ENCODE measurements at places on chromosomes 6 and 20.

DNA sequence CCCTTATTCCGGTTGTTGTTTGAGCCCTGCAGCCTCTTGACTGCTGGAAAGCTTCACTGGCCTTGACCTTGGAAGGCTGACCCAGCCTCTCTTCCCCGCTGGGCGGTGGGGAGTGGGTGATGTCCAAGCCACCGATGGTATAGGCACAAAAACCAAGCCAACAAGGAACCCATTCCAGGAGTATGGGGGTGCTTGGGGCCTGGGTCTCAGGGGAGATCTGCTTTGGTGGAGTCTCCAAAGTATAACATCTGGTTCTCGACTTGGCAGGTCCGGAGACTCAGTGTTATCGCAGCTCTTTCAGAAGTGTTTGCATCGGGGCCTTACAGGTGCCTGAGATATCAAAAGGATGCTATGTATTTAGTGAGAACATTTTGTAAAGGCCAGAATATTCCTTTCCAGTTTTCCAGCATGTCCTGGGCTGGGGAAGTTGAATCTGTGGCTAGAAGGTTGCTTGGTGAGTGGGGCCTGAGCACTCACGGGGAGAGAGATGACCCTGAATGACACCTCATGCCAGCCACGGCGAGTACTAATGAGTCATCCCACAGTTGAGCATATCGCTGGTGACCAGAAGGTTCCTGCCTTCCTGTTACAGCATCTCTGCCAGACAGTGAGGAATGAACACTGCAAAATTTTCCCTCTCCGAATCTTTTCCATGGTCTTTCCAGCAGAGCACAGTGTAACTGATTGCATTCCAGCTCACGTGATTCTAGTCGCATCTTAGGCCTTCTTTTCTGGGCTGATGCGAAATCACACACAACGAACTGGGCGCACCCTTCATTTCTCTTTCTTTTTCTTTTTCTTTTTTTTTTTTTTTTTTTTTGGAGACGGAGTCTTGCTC is 133.9 kb downstream of the ZDHHC14 start:
- DNase-seq: no peak

DNA sequence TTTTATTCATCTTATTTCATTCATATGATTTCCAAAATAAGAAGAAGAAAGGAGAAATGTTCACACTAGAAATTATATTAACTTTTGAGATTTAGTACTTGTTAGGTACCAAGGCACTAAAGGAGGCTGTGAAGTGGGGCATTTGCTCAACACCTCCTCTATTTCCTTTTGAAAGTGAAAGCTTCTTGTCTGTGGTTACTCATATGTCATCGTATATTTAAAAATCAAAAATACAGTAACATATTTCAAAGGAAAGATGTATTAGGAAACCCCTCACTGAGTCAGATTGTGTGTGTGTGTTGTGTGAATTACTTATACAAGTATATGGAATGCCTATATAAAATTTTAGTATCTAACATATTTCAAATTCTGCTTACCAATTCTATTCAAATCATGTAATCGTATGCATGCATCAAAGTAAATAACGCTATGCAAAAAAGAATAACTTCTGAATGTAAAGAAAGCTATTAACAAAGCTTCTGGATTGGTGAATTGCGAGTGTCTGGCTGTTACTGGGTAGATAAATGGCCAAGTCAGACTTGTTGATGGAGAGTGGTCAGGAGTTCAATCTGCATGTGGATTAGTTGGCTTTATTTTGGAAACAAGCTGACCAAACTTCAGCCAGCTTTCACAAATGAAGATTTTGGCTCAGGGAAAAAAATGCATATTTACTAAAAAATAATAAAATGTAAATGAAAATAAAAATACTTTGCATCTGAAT is 70.9 kb downstream of the PACRG start:
- no peak for DNase-seq

- no peak for DNase-seq
Measured at GRCh38 chr6:11798538-11798937, 19.9 kb upstream of the ADTRP start.

DNA sequence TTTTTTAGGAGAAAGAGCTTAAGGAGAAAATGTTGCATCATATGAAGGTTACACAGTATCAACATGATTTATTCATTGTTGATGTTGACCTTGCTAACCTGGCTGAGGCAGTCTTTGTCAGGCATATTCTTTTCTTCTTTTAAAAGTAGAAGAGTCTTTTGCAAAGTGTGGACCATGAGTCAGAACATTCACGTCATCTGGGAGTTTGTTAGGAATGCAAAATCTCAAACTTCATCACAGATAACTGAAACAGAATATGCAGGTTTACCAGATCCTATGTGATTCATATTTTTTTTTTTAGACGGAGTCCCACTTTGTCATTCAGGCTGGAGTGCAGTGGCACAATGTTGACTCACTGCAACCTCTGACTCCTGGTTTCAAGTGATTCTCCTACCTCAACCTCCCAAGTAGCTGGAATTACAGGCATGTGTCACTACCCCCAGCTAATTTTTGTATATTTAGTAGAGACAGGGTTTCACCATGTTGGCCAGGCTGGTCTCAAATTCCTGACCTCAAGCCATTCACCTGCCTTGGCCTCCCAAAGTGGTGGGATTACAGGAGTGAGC is 530.4 kb upstream of the BTBD3 start:
- no peak for DNase-seq

DNA sequence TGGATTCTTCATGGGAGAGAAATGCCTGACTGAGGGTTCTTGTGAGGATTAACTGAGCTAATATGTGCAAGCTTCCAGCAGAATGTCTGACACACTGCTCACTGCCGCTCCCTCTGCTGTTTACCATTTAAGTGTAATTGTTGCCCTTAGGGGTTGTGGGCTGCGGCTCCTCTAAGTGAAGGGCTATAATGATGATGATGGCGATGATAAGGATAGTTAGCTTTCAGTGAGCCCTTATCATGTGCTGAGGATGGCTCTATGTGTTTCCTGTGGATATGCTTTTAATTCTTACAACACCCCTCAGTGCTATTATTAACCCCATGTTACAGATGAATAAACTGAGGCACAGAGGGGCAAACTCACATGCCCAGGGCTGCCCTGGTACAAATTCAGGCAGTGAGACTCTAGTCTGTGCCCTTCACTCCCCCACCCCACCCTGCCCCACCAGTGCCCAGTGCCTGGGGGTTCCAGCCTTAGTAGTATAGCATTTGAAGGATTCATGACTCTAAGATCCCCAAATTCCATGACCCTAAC is 33.4 kb downstream of the TGM2 start:
- no peak for DNase-seq

DNA sequence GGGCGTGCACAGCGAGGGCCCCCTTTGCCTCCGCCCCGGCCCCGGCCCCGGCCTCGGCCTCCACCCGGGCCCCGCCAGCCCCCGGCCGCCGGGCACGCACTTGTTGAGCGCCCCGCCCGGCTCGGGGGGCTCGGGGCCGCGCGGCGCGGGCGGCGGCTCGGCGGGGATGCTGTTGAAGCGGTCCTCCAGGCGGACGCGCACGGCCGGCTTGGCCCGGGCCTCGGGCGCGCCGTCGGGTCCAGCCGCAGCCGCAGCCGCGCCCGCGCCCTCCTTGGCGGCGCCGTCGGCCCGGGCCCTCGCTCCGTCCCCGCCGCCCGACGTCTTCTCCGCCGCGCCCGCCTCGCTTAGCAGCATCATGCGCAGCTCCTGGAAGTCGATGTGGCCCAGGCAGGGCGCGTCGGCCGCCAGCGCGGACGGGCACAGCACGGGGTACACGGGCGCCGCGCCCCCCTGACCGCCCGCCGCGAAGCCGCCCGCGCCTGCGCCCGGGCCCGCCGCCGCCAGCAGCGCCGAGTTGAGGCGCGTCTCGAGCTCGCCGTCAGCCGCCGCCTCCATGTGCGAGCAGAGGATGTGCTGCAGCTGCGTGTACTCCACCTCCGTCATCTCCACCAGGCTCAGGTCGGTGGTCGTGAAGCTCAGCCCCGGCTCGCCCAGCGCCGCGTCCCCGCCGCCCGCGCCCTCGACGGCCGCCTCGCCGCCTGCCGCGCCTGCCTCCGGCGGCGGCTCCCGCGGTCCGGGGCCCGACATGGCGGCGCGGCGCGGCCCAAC is 514 bp downstream of the TCFL5 start:
- peak; percentile 79 for DNase-seq

DNA sequence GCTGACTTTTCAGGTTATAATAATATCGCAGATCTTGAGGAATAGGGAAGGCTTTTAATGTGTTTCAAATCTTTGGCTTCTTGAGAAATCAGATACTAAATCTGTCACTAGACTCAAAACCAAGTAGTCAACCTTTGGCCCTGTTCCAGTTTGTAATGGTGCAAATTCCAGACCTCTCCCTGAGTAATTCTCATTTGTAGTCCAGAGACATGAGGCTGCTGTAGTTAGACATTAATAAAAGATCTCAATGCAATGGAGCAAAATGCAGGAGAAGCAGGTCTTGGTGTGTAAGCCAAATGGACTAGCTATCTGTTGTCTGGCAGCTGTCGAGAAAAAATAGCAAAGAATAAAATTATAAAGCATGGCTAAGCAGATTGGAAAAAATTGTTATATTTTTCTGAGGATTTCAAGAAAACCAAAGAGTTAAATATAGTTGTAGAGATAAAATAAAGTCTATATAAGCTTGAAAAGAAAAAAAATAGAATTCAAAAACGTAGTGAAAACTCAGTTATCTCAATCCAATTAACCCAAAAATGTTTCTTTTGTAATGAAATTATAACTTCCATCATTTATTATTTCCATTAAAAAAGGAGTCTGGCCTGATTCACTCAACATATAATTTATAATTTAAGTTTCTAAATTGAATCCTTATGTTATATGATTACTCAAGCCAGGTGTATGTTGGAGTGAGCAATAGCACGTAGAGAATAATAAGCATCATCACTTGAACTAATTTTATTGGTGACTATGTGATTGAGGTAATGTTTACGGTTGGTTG is 161.5 kb upstream of the ADGRB3 start:
- DNase-seq: no peak

DNA sequence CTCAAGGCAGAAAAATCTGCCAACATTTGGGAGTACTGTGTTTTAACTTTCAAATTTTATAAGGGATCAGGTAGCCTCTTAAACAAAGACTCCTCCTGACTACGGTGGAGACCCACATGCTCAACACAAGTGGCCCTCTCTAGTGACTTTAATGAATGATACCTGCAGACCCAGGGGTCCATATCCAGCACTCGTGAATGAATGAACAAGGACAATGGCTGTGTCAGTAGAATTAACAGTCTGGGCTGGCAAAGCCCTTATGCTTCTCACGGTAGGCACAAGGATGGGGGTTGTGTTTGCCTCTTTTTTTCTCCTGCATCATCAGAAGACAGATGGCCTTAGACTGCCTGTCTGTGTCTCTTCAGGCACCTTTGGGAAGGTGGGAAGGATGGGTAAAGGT is 112.6 kb upstream of the TRAF3IP2 start:
- no peak for DNase-seq
